ENCODE measurements at places on chromosomes 12 and 14.

GRCh38 chr14:24721775-24722174 lies 87.8 kb upstream of the GZMB start:
- no peak for DNase-seq

DNA sequence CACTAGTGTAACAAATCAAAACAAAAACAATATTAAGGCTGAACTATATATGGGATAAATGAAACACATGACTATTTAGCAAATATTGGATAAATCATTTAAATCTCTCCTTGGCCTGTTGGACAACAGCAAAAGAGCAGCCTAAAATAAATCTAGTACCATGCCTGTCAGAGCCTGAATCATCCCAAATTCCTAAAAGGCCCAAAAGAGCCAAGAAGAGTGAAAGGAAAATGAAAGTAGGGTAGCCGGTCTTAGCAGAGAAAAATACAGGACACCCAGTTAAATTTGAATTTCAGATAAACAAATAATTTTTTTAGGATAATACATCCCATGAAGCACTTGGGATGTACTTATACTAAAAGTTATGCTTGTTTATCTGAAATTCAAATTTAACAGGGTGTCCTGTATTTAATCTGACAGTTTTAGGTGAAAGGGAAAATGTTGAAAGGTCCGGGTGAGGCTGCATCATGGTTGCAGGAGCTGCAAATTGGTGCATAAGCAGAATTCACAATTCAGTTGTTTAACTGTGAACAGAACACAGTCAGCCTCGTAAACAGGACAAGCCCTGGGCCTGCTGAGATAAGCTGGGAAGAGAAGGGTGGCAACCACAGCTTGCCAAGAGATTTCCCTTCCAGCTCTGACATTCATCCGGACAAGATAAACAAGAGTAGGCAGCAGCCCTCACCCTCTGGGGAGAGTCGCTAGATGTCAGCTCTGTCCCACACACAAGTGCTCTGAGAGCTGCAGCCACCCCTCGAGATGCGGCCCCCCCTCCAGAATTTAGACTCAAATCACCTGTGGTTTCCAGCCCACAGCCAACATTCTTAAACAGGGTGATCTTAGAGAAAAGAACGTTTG lies 30.3 kb downstream of the DMAC2L start:
- DNase-seq, result no peak

DNA sequence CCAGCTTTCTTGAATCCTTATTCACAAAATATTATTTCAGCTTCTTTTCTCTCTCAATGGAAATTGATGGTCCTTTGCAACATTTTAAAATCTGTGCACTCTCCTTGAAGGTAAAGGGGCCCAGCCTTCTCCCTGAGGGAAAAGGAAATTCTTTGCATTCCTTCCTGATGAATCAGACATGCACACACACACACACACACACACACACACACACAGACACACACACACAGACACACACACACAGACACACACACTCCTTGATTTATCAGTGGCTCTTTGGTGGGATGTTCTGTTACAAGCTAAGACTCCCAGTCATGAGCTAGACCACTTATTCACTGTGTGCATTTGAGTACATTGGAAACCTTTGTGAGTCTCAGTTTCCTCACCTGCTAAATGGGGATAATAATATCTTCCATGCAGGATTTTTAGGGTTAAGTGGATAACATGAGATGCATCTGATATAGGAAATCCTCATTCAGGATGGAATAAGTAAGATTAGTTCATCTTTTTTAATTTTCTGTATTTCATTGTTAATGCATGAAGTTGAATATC lies 45.1 kb upstream of the HMGA2 start:
- no peak for DNase-seq

- DNase-seq, result no peak
Observed at GRCh38 chr14:67562025-67562775, 29.1 kb downstream of the PLEKHH1 start.

- no peak for DNase-seq
Observed at GRCh38 chr12:2082321-2082720, 29.5 kb downstream of the CACNA1C start.
